ENCODE measurements at places on chromosomes 7 and 10.

DNA sequence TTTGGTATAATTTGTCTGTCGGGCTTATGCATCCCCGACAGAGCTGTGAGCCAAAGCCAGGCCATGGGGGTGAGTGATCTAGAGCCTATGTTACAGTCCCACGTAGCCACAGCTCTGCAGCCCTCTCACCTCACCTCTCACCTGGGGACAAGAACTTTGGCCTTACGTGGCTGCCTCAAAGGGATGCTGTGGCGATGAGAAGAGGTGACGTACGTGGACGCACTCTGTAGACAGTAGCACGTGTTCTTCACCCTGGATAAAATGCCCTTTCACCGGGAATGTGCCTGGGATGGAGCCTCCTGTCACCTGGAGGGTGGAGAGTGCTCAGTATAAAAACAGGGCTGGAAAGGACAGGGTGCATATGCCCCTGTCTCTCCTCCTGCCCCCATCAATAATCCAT, 5.5 kb downstream of the HKDC1 start:
- no peak for DNase-seq

GRCh38 chr10:76112826-76113150, 681.4 kb downstream of the LRMDA start:
- no peak for DNase-seq

- DNase-seq: no peak
These were observed 181.8 kb upstream of the PFKP start for GRCh38 chr10:2885288-2886278.

GRCh38 chr10:33095867-33096815, 138.1 kb upstream of the ITGB1 start:
- DNase-seq: no peak

DNA sequence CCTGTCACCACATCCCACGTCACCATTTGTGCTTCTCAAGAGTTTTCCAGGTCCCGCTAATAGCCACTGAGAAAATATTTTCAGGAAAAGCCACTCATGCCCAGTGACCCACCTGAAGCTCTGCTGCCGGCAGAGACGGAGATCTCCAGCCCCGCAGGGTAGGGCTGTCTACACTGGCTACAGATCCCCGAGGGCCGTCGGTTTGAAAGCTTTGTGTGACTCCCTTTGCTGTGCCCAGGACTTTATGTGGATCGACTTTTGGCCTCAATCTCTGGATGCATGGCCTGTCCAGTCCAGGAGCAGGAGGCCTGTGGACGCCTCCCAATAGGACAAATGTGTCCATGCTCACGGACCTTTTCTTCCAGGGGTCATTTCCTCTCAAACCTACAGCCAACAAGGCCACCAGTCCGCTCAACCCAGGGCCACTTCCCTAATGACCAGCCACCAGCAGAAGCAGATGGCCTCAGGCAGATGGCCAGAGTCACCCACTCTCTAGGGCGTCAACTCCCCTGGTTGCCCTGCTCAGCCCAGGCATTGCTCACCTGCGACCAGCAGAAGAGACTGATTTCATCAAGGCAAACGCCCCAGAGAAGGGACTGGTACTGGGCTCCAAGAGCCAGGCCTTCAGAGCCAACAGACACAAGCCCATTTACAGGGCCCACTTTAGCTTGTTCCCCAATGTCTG, 76.4 kb downstream of the OAT start:
- no peak for DNase-seq

DNA sequence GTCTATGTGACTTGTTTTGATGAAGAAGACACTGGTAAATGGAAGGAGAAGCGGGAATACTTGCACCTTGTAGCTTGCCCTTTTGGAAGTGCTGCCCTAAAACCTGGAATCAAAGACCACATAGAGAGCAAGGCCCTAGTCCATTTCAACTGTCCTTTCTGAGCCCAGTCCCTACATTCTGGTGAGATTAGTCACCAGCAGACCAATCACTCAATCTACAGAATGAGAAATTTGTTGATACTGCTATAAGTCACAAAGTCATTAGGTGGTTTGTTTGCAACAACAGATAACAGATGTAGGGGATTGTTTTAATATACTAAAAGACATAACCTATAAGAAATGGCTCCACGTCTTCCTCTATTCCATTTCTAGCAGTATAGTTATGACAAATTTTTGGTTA, 33.6 kb downstream of the WASL start:
- DNase-seq: peak; percentile 50

- peak; percentile 40 for DNase-seq
These were observed 50.0 kb upstream of the WIPI2 start for GRCh38 chr7:5139998-5140397.

GRCh38 chr10:102917314-102917961, 656 bp upstream of the CNNM2 start:
- DNase-seq: peak; percentile 73
